ENCODE measurements at places on chromosomes 1 and 21.

DNA sequence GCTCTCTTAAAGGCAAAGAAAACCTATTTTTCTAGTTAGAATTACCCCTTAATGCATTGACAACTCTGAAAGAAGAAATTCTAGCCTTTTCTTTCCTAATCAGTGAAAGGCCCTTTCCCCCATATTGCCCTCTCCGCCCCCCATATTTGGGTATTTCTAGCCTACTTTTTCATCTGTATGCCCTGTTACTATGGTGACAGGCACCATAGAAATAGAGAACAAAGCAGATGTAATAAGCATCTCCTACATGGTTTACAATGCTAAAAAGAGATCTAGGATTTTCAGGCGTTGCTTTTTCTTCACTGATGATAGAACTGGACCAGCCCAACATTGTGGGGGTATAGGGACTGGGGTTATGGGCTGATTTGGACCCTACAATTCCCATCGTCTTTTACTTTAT, 14.5 kb downstream of the LRRC8B start:
- no peak for DNase-seq

GRCh38 chr1:59266927-59267293, 30.0 kb upstream of the FGGY start:
- DNase-seq: no peak

GRCh38 chr1:104991702-104992101, 1242.0 kb downstream of the AMY1C start:
- DNase-seq: peak; percentile 38

GRCh38 chr1:229385853-229386456, 43.1 kb upstream of the CCSAP start:
- no peak for DNase-seq

- DNase-seq: no peak
Measured at GRCh38 chr1:21292984-21293536, 2.8 kb upstream of the ECE1 start.

- no peak for DNase-seq
Measured at GRCh38 chr21:43637530-43638158, 21.6 kb downstream of the HSF2BP start.

- DNase-seq: peak; percentile 26
Measured at GRCh38 chr1:45769261-45769932, 18.9 kb upstream of the IPP start.

DNA sequence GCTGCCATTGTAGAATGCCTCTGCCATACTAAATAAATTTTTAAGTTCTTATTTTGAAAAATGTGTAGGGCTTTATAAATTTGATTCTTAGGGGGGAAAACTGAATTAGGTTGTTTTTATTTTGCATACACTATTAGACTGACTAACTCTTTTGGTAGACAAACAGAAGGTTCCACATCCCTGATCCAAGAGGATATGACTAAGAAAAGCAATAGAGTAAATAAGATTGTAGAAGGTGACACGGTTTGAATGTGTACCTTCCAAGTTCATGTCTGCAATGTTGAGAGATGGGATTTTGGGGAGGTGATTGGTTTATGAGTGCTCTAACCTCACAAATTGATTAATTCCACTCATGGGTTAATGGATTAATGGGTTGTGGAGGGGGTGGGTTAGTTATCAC, 127.9 kb downstream of the GLUL start:
- no peak for DNase-seq

DNA sequence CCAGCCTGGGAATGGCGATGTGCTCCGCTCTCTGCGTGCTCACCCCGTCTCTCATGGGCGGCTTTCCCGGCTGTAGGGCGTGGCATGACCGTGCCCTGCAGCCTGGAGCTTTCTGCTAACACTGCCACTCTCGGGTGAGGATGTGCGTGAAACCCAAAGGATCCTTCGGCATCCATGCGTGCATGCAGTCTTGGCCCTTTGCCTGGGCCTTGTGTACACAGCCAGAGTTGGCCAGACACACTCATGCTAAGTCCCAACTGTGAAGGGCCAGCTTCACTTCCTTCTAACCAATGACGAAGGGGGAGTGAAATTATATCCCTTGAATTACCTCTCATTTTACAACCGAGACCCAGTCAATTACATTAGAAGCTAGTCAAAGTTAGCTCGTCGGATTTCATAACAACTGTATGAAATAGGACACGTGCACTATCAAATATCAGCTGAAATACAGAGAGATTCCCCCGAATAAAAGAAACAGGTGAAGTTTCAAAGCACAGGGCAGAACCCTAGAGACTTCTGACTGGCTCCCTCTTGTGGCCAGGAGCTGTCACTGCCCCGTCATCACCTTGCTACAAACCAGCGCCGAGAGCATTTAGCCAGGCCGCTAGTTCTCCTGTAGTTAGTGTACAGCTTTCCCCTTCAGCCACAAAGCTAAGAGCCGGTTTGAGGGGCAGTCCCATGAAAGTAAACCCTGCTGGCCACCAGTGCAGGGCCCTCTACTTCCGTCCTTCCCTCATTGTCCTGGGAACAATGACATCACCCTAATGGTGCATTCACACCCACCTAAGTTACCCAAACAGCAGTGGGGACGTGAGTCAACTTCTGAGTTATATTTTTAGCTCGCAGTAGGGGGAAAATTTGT, 63.4 kb upstream of the COA6 start:
- DNase-seq: peak; percentile 84

- DNase-seq: peak; percentile 54
Measured at GRCh38 chr1:77888081-77888780, at the start of gene NEXN. NEXN (plus strand) TSS chr1:77888624; CDS start chr1:77916107, 27,483 bp downstream.

DNA sequence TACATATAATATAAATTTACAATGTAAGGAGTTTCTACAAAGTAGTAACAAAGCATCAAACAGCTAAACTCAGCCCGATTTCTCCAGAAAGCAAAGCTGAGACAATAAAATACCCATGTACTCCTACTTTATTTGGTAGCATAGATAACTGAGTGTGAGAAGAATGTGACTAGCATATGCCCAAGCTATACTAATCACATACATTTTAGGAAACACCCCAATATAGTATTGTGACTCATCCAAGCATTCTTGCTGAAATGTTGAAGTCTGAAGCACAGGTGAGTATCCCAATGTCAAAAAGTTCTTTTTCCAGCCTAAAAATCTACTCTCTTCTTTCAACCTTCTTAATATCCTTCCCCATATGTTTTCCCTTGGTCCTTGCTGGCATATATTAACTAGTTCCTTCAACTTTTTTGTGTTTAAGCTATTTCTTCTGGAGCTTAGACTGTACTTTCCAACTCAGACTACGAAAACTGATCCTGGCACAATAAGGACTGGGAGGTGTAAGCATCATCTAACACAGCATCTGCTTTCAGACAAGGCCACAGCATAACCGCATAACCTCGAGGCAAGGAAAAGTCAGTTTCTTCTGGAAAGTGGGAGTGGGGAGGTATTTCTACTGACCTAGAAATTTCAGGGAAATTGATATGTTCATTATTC, 163.0 kb upstream of the RNPC3 start:
- DNase-seq: no peak

DNA sequence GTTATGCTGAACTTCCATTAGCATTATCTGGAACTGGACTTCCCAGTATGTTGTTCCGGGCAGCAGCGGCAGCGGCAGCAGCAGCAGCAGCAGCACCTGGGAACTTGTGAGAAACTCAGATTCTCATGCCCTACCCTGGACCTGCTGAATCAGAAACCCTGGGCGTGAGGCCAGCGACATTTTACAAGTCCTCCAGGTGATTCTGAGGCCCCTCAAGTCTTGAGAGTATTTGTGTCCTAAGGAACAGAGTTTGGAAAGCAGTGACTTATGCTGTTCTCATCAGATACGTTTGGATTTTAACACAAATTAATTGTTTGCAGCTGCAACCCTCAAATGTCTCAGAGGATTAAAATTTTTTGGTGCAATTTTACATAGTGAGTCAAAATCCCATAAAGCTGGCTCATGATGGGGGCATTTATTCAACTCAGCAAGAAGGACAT, 157.2 kb upstream of the KAZN start:
- DNase-seq: no peak

DNA sequence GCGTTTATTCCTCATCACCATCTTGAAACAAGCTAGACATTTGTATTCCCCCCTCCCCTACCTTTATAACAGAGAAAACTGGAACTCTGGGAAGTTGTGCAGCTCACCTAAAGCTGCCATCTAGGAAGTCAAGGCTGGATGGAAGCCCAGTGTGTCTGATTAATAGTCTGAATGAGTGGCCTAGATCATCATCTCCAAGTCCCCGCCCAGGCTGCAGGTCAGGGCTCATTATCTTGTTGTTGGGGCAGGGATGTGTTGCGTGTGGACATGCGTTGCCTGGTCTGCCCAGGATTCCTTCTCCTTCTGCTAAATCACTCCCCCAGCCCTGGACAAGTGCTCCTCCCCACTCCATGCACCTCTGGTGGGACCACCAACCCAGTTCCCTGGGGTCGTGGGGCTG, 14.7 kb upstream of the KAZN start:
- DNase-seq: no peak

GRCh38 chr1:97573553-97573952, 347.3 kb downstream of the DPYD start:
- DNase-seq: no peak

DNA sequence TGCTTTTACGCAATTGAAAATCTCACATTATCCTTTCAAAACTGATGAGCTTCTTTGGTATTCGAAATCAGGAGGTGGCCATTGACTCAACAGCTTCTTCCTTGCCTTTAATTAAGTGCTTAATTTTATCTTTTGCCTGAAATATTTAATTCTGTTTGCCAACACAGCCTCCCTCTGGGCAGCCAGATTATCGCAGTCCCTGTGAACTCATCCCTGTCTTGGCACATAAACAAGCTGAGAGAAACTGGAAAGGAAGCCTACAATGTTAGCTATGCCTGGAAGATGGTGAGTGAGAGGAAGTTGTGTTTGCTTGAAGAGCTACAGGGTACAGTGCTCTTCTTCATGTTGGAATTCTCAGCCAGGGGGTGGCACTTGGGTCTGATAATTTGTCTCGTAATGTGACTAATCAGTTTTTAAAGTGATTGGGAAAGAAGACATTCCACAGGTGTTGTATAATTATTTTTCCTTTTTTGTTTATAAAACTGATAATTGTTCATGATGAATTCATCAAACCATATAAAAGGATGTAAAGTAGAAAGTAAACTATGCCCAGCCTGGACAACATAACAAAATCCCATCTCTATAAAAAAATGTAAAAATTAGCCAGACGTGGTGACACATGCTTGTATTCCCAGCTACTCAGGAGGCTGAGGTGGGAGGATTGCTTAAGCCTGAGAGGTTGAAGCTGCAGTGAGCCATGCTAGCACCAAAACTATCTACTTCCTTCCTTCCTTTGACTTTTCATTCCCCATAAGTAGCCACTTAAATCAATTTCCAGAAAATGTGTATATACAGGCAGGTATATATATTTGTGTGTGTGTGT, 90.1 kb upstream of the RAVER2 start:
- DNase-seq: no peak

DNA sequence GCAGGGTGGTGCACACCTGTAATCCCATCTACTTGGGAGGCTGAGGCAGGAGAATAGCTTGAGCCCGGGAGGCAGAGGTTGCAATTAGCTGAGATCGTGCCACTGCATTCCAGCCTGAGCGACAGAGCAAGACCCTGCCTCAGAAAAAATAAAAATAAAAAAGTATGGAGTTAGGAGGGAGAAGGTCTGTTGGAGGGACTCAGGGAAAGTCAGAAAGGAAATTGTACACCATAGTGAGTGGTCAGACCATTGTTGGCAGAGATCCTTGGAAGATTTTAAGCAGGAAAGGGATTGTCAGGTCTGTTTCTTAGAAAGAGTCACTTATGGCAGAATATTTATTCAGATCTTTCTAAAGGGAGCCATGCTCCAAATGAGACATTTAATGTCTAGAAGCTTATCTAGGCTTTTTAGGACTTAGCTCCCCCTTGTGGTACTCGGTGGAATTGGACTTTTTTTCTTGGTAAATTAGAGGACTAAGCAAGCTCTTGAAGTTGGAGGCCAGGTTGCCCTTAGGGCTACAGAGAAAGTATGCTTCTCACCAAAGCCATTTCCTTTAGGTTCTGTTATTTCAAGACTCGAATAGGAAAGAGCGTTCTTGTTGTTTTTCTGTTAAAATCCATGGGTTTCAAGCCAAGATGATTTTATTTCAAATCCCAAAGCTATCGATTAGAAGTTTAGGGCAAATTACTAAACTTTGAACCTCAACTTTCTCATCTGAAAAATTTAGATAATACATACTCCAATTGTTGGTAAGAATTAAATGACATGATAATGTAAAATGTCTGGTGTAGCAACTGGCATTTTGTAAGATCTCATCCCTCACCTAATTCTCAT, 16.5 kb downstream of the MIA3 start:
- peak; percentile 95 for DNase-seq

DNA sequence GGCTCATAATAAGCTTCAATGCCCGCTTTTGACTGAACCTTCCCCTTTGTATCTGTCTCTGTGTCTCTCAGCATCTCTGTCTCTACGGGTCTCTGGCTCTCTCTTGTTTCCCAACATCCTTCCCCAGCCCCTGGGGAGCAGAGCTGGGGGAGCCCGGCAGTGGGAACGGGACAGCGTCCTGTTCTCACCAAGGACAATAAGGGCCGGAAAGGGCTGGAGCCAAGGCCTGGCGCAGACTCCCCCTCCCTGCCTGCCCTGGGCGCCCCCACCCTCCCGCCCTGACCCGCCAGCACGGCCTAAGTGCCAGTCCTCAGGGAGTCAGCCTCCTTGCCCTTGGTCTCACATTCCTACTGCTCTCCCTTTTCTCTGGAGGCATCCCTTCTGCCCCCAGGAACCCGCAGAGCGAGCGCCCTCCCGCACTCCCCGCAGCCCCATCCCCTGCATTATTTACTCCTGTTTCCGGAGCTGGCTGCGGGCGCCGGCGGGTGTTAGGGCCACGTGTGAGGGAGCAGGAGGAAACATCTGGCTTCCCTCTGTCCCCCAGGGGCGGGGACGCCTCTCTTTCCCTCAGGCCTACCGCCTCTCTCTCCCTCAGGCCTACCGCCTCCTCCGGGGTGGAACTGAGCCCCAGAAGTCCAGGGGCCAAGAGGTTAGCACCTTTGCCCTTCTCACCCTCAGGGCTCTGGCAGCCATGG, 6.5 kb downstream of the KRTCAP2 start:
- no peak for DNase-seq

GRCh38 chr1:20724364-20725188, 6.8 kb upstream of the KIF17 start:
- DNase-seq: no peak

- DNase-seq: peak; percentile 48
Measured at GRCh38 chr1:157107702-157108101, 8.1 kb upstream of the ETV3L start.

GRCh38 chr1:162265983-162266382, 110.7 kb downstream of the SPATA46 start:
- DNase-seq: no peak

DNA sequence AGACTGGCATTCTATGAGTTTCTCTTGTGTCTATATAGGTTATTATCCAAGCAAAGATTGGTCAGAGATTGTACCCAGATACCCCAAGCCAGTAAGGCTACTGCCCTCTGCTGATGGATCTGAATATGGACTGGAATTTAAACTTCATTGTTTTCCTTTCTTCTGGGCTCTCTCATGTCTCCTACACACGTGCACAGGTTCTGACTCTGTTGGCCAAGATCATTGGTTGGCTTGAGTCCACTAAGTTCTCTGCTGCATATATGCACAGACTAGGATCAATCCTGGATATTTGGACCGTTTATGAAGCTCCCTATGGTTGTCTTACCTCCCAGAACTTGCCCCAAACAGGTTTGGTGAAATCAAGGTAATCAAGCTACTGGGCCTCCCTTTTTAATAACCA, 69.7 kb downstream of the CC2D1B start:
- DNase-seq: peak; percentile 80
